NCI-H1930 (cell line): ENCODE measurements at places on chromosomes 1 and 21.

GRCh38 chr1:147167365-147167764 is 4.9 kb downstream of the PRKAB2 start:
- no peak for DNase-seq

GRCh38 chr1:230568008-230568407 is 74.3 kb upstream of the COG2 start:
- no peak for DNase-seq

DNA sequence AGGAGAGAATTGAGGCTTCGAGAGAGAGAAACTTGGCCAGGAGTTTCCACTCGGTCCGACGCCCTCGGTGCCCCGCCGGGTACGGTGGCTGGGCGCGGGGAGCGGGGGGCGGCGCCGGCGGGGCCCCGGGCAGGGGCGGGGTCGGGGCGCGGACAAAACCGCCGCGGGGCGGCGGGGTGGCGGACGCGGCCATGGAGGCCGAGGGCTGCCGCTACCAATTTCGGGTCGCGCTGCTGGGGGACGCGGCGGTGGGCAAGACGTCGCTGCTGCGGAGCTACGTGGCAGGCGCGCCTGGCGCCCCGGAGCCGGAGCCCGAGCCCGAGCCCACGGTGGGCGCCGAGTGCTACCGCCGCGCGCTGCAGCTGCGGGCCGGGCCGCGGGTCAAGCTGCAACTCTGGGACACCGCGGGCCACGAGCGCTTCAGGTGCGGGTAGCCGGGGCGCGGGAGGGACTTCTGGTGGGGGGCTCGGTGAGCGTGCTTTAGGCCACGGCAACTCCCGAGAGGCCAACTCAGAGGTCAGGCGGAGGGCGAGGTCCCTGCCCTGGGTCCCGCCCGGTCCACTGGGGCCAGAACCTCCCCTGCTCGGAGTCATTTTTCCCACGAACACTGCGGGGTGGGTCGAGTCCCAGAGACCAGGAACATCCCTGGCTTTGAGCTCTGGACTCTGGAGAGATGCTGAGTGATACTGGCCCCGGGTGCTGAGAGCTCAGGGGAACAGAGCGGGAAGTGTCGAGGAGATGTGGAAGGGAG is 431 bp downstream of the RAB42 start:
- no peak for DNase-seq

- no peak for DNase-seq
These were observed 8.2 kb upstream of the CREG1 start for GRCh38 chr1:167561753-167562152.

DNA sequence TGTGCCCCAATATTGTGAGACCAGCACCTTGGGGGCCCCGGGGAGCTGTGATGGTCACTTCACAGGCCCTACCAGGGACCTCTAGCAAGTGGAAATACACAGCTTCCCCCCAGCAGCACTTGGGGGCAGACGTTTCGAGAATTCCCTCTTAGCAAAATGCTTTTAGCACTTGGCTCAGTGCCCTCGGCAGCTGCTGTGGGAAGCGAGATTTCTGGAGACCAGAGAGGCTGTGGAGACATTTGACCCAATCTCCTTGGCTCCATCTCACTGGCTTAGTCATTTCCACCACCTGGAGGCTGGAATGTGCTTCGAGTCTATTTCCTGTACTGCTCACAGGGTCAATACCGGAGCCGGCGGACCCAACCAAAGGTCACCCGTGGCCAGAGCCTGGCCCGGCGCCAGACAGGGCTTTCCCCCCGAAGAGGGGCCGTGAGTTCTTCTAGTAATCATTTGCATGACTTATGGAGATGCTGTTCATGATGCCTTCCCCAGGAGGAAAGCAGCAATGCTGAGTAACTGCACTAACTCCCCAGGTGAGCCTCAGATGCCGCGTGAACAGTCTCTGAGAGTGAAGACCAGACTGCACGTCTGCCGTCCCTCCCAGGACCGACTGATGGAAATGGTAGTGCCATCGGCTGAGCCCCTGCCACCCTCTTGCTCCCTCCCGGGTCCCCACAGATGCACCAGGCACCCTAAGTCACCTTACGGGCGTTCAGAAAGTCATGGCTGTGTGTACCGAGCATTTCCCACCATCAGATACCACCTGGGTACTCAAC is 4.4 kb upstream of the C2CD2 start:
- DNase-seq, result no peak

DNA sequence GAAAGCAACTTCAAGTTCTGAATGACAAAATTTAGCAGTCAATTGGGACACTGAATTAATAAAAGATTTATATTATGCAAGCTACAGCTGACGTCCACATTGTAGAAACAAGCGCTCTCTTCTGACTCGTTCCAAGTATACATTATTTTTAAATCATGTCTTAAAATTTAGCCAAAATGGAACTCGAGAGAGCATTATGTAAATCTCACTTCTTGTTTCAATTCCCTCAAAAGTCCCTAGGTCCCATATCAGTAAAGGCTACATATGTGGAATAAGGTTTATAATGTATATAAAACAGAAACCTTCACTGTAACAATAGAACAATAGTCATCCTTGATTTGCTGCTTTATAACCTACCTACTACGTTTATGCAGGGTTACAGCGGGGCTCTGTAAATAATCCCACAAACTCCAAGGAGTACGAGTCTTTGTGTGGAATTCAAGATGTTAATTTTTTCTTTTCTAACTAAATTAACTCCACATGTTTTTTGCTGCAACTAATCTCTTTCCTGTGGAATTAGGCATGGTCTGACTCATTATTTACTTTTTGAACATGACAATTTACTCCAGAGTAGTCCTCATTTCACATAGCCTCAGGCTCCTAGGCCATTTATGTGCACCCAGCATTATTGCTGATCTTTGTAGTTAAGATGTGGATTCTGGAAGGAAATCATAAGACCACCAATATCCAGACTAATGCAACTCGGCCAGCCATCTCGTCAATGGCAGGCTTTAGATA is 785.1 kb downstream of the LTN1 start:
- DNase-seq, result no peak

DNA sequence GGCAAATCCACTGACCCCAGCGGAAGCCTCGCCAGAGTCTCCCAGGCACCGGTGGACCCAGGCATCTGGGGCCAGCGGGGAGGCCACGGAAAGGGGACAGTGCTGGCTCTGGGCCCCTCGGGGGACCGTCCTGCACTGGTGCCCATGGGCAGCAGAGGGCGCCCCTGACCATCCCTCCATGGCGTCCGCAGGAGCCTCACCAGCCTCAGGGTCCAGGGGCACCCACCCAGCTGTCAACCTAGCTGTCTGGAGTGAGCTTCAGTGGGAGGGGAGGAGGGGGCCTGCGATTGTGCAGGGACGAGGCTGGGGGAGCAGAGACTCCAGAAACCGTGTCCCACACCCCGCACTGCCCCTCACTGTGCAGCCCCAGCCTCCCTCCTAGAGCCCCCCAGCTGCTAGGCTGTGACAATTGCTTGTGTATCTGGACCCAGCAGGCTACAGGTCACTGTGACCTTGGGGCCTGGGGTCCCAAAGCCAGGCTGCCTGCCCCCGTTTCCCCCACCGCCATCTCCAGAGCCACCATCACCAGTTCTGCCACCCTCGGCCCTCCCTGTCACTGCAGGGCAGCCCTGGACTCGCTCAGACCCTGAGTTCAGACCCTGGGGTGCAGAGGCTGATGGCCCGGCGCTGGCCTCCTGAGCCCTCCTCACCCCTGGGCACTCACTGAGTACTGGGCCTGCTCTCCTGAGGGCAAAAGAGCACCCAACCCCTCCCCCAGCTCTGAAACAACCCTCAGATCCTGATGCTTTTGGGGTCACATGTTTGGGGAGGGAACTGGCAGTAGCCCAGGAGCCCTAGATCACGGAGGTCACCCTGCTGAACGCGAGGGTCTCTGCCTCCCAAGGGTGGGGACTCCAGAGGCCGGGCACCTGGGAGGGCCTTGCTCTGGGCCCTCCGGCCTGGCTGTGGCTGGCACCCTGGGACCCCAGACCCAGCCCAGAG is 10.6 kb upstream of the COL6A1 start:
- DNase-seq, result peak; percentile 31

DNA sequence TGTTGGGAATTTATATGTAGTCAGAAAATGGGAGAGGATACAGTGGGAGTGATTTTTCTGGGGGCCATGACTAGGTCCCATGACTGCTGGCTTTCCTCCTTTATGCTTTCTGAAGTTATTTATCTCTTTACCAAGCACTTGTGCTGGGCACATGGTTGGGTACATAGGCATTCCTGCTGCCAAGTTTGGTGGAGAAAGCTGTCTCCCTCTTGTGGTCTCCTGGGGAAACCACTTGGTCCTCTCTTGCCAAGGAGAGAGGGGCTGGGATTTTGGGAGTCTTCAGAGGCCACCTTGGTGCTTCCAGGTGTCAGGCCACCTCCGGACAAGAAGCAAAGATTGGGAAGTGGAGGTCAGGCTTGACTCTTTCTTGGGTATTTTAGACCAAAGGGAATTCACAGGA is 120.2 kb upstream of the KCNE2 start:
- DNase-seq, result no peak

DNA sequence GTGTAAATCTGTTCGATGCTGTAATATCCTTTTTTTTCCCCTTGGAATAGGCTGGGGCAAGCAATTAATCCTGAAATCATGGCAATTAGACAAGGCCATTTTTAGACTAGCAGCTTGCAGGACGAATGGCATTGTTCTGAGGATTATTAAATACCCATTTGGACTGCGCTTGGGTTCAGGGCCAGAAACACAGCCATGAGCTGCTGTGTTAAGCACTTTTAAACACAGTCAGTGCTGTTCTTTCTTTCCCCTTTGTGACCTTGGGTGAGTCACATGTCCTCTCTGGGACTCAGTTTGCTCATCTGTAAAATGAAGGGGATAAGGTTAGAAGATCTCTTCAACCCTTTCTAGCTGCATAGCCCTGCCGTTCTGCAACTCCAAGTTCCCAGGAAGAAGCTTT is 58.6 kb upstream of the C8B start:
- DNase-seq, result no peak

- DNase-seq, result no peak
These were observed 3.3 kb downstream of the THAP3 start for GRCh38 chr1:6627841-6628545.

- no peak for DNase-seq
These were observed 282.0 kb downstream of the PTPRU start for GRCh38 chr1:29518183-29518835.

- DNase-seq, result no peak
These were observed 73.5 kb upstream of the TMPRSS15 start for GRCh38 chr21:18477043-18477442.

- DNase-seq, result no peak
These were observed 59.8 kb downstream of the RHBG start for GRCh38 chr1:156428746-156429288.

- no peak for DNase-seq
These were observed 98.1 kb downstream of the ADSS2 start for GRCh38 chr1:244353551-244354091.

- no peak for DNase-seq
These were observed 57.8 kb upstream of the PGD start for GRCh38 chr1:10340930-10341590.

- DNase-seq, result no peak
These were observed 868.2 kb upstream of the CXADR start for GRCh38 chr21:16644685-16645084.

DNA sequence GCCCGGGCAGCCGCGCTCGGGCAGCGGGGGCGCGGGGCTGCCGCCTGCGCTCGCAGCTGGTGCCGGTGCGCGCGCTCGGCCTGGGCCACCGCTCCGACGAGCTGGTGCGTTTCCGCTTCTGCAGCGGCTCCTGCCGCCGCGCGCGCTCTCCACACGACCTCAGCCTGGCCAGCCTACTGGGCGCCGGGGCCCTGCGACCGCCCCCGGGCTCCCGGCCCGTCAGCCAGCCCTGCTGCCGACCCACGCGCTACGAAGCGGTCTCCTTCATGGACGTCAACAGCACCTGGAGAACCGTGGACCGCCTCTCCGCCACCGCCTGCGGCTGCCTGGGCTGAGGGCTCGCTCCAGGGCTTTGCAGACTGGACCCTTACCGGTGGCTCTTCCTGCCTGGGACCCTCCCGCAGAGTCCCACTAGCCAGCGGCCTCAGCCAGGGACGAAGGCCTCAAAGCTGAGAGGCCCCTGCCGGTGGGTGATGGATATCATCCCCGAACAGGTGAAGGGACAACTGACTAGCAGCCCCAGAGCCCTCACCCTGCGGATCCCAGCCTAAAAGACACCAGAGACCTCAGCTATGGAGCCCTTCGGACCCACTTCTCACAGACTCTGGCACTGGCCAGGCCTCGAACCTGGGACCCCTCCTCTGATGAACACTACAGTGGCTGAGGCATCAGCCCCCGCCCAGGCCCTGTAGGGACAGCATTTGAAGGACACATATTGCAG is 3.0 kb downstream of the ARTN start:
- peak; percentile 22 for DNase-seq

DNA sequence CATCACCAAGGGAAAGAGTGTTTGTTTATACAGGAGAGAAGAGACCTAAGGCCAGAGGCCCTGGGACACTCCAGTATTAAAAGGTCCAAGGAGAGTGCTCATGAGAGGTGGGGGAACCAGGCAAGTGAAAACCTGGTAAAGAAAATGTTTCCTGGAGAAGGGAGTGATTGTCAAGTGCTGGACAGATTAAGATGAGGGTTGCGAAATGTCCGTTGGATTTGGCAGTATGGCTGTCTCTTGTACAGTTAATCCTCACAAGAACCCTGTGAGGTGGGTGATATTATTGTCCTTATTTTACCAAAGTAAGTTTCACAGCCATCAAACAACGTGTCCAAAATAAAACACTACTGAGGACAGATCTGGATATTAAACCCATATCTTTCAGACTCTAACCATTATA is 44.2 kb downstream of the RPAP2 start:
- no peak for DNase-seq

DNA sequence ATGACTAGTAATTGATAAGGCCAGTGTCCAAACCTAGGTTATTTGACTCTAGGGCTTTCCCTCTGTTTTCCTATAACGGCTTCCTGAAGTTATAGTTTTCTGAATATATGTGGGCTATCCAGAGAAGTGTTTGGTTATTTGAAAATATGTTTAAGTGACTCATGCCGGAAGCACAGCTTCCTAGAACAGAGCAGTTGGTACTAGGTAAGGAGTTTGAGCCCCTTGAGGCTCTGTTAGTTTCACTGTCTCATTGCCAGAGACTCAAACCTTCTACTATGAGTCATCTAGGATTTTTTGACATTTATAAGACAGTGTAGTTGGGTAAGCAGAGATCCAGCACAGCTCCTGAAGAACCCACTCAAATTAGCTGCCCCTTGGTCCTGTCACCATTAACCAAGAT is 27.1 kb upstream of the LEPR start:
- DNase-seq, result no peak

GRCh38 chr1:111369645-111370044 is 57.9 kb downstream of the OVGP1 start:
- DNase-seq, result no peak

DNA sequence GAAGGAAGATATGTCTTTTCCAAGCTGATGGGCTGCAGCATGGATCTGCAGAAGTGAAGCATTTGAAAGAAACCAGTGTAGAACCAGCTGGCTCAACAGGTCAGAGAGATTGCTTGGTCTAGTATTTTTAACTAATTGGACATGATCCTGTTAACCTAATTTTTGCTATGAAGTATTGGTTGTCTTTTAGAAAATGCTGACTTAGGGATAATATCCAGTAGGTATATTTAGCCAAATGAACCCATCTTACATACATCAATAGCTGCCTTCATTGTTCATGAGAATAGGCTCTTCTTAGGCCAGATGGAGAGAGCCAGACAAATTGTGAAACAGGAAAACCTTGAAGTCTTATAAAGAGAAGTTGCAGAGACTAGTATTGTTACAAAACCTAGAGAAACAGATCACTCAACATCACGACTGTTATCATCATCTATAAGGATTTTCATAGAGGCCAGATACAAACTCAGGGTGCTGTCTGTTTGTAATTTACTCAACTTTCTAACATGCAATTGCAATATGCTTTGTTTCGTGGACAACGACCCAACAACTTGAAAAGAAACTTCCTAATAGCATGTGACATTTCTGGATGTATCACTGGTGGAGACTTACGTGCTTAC is 148.2 kb downstream of the DISC1 start:
- DNase-seq, result no peak
